ENCODE measurements at places on chromosomes 3 and 15.
A peak's percentile ranks its signal among the peaks of the same experiment; 100 is the strongest.

GRCh38 chr15:43538091-43538490 lies 20.7 kb downstream of the MAP1A start:
- no peak for DNase-seq

DNA sequence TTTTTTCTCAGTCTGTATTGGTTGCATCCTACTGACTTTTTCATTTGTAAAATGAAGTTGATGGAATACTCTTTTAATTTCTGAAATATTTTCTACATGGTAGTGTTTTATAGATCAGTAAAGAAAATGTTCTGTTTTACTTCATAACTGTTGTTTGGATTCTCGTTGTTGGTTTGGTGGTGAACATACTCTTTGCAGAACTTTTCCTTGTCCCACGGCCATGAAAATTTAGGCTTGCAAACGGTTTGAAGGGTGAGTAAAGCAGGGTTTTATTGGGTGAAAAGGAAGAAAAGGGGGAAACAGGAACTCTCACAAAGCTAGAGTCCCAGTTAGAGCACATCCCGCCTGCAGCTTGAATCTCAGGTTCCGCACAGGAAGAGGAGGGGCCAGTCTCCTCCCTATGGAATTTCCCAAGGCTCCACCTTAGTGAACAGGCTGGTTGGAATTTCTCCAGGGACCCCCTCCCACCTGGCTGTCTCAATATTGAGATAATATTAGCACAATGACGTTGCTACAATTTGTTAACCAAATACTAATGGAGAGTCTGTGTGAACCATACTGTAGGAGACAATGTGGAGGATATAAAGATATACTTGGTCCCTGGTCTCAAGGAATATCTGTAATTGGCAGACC lies 5.6 kb downstream of the PDCD6IP start:
- no peak for DNase-seq

DNA sequence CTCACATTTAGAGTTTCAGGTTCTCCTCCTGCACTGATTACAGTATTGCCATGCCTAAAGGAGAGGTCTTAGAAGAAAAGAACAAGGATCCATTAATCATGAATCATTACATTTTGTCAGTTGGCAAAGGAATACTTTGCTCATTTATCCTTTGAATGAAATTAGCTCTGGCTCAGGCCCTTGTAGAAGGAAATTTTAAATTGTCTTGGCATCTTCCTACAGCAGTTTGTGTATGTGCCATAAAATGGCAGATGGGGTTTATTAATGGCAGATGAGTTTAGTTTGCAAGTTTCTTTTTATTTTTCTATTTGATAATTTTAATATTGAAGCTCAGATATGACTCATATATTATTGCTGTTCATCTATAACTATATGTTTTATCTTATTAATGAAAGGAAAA lies 181.2 kb upstream of the EPHA3 start:
- DNase-seq, result no peak

DNA sequence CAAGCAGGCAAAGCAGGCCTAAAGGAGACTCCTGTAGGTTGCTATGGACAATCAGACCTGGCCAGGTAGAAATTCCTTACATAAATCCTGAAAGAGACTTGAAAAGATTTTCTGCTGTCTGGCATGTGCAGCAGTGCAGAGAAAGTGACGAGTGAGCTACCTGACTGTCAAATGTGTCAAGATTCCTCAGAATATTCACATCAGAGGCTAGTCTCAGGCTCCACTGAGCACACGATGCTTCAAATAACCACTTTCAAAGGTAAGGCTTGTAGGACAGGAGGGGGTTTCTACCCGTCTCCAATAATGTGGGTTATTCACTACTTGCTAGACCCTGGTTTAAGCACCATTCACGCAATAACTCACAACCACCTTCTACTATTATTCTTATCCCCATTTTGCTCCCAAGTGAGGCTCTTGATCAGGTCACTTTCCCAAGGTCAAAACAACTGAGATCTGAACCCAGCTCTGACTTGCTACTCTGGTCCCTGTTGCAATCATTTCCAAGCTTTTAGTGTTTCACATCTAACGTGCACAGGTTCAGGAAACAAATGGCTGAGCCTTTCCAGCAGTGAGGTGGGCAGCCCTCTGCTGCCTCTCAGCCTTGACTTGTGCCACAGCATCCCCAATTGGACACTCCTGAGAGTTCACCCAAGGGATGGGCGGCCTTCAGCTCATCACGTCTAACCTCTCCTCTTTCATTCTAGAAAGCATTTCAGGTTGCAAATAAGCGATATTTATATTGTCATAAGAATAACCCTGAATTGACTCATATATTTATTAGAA lies 329.9 kb upstream of the WNT5A start:
- DNase-seq, result no peak

GRCh38 chr15:73362900-73363299 lies 5.9 kb downstream of the HCN4 start:
- DNase-seq, result no peak

DNA sequence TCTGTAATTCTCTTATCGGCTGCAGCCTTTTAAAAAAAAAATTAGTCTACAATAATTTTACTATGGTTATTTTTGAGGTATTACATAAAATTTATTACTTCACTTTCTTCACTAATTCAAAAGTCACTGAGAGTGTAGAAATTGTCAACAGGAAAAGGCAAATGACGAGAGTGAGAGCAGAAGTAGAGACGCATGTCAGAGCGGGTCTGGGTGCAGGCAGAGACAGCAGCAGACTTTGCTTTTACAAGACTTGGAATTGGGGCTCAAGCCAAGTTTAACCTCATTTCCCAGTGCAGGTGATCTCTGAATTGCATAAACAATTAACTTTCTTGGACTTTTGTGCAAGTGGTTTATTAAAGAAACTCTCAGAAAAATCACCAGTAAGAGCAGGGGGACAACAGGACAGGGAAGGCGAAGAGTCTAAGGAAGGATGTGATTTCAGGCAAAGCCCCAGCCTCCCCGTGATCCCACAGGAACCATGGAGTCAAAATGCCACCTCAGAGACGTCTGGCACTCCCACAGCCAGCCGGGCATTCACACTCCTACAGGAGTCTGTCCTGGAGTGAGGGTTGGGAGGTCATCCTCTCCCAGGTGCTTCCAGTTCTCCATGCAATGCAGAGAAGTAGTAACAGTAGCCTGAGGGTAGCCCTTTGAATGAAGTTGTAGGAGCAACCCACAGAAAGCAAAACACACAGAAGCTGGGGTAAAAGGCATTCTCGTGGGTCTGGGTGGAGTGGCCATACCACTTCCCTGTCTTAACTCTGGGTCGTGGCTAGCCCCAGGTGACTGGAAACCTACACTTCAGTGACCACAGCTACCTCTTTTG lies 274.0 kb upstream of the TGFBR2 start:
- DNase-seq, result no peak

GRCh38 chr3:127590282-127590592 lies 296 bp downstream of the TPRA1 start:
- DNase-seq, result no peak

DNA sequence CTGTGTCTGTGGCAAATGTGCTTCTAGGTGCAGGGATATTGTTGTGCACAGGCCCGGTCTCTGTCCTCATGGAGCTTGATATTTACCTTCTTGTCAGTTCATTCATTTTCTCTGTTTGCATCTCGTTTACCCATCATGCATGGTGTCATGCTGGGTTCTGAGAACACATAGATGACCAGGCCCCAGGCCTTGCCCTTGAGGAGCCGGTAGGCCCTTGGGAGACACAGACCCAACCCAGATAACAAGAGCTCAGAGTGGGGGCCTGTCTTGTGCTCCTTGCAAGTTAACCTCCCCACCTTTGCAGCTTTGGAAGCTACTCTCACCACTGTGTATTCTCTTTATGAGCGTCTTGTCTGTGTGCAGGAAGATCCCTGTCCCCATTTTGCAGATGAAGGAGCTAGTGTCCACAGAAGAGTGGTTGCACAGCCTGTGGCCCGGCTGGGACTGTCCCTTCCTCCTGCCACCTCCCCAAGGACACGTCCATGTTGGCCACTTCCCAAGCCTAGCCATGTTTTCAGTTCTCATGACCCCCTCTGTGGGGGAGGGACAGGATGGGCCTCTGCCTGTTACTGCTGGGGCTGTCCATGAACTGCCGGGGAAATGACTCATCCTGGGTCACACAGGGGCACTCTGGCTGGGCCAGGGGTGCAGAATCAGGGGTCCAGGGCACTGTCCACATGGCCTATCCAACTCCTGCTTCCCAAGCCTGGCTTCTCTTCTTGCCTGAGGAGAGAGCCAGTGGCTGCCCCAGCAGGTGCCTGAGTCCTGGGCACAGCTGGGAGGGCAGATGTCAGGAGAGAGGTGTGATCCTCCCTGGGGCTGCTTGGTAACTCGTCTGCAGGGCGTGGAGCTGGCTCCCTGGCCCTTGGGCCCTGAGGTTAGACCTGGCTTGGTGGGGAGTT lies 3.4 kb downstream of the SNX33 start:
- peak; percentile 33 for DNase-seq

GRCh38 chr3:39158148-39158715 lies 4.8 kb upstream of the CSRNP1 start:
- no peak for DNase-seq

- no peak for DNase-seq
These were observed 146.9 kb downstream of the CLSTN2 start for GRCh38 chr3:140081887-140082286.

- DNase-seq, result peak; percentile 58
These were observed 665 bp downstream of the GLB1 start for GRCh38 chr3:33096093-33096868.

GRCh38 chr3:12994357-12994606 lies 78.9 kb downstream of the IQSEC1 start:
- DNase-seq, result no peak

GRCh38 chr15:78370013-78370412 lies 29.9 kb downstream of the CRABP1 start:
- no peak for DNase-seq

GRCh38 chr3:105527949-105528348 lies 161.2 kb downstream of the ALCAM start:
- no peak for DNase-seq

DNA sequence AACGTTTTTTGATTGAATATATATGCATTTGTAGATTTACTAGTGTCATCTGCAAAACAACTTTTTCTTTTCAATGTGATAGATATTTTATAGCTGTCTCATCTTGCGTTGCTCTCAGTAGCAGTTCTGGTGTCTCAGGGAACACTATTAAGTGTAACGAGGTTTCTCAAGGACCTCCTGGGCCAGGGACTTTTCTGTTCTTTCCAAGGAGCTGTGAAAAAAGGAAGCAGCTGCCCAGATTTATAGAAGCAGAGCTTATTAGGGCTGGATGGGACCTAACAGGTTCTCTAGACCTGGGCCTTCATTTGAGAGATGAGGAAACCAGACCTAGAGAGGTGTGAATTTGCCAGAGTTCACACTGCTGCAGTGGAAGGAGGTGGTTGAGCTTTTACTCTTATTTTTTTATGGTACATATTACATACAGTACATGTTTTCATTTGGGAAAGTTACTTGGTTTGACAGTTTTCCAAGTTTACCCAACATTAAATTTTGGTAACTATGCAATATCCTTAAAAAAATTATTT lies 16.1 kb downstream of the MAP2K1 start:
- DNase-seq, result peak; percentile 34

DNA sequence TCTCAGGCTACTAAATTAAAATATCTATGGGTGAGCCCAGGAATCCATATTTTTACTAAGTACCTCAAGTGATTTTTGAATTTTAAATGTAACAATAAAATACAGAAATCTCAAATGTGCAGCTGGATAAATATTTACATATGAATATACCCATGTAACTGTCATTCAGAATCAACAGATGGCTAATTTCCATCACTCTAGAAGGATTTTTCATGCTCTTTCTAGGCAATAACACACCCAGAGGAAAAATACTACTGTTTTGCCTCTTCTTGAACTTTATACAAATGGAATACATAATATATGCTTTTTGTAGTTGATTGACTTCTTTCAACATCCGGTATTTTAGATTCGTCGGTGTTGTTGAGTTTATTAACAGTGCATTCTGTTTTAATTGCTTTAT lies 601.3 kb upstream of the NECTIN3 start:
- no peak for DNase-seq

- no peak for DNase-seq
These were observed 10.7 kb downstream of the DRD3 start for GRCh38 chr3:114168150-114168549.

DNA sequence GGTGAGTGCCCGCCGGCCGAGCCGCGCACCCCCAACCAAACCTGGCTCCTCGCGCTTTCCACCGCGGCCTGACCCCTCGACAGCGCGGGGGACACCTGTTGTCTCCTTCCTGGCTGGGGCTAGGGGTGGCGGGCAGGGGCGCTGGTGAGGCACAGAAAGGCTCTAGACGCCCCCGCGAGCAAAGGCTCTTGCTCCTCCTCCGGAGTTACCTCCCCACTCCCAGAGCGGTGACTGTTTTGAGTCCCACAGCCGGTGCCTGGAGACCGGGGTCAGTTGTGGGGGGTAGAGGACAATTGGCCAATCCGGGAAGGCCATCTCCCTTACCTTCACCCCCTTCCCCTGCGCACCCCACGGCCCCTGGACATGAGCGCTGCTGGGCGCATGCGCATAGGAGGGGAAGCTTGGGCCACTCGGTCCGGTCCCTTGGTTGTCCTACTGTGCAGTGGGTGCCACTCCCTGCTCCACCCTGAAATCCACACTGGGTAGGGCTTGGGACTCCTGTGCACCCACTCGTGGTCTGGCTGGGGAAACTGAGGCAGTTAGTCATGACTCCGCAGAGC lies 554 bp downstream of the CHST13 start:
- no peak for DNase-seq

GRCh38 chr3:83230841-83231240 lies 1469.4 kb upstream of the GBE1 start:
- DNase-seq, result no peak

- DNase-seq, result no peak
These were observed 903.2 kb downstream of the MCTP2 start for GRCh38 chr15:95134431-95135110.

DNA sequence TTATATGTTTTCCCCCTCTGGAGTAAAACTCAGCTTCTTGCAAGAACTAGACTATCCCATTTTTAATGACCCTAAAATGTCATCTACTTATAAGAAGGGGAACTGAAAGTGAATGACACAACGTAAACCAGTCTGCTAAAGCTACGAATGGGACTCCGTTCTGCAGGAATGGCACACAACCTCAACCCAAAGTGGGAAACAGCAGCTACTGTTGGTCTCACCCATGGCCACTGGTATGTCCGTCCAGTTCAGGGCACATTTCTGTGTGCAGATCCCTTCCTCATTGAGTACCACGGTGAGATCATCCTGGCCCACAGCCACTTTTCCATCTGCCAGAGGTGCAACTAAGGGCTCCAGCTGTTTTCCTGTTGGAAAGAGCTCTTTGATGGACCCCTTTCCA lies 23.8 kb downstream of the VPS39 start:
- no peak for DNase-seq

GRCh38 chr15:81569286-81570080 lies 195.5 kb upstream of the TMC3 start:
- DNase-seq, result no peak

GRCh38 chr3:54653456-54654195 lies 274.2 kb downstream of the LRTM1 start:
- no peak for DNase-seq
